Hematopoietic multipotent progenitor cell treated with erythropoietin and hydrocortisone succinate and interleukin-3 and kit ligand, for 17 days (in vitro differentiated cells): ENCODE measurements at places on chromosomes 12 and 14.

DNA sequence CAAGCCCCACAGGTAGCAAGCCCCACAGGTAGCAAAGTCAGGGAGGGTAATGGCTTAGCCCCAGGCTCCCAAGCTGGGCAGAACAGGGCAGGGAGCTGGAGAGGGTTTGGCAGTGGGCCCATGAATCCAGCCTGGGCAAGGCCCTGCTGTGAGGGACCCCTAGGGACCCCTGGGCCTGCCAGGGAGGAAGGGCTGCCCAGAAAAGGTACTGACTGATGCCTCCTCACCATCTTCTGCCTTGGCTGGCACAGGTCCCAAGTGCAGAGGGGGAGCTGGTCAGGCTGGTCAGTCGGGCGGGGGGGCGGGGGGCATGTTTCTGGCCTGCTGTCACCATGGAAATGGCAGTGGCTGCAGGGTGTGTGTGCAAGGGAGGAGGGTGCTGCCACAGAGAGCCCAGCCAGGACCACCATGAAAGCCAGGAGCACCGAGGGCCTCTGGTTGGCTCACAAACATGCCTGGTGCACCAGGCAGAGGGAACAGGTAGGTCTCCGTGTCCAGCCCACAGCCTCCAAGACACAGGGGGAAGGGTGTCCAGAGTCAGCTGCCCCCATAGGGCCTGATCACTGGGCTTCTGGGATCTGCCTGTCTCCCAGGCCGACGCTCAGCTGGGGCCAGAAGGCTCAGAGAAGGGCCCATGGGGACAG lies 1.5 kb upstream of the CRIP2 start:
- DNase-seq: no peak

DNA sequence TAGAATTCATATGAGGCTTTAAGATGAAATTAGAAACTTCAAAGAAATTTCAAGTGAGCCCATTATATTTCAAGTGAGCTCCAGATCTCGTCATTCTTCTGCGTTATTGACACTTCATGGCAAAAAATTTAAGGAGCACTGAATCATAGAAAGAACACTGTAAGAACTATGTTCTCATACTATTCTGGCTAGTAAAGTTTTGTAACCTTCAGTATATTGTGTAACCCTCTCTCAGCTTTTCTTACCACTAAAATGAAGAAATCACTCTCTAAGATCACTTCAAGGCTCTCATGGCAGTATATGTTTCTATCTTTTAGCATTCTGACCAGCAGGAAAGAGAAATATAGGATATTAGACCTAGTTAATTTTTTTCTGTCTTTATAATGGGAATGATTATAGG lies 6.3 kb downstream of the GPHN start:
- no peak for DNase-seq

DNA sequence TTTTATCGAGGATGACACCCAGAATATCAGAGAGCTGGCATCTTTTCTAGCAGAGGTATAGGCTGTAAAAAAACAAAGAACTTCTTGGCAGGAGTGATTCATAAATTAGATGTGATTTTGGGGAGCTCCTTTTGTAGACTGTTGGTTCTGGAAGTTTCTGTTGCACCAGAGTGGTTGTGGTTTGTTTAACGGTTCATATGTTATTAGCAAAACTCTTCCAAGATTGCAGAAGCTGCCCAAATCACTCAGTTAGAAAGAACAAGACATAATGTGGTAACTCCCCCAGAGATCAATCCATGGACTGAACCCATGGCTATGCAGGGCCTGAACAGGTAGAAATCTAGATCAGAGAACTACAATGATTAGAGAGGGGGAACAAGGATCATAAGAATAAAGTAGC lies 6.7 kb upstream of the RNASE10 start:
- DNase-seq: no peak

DNA sequence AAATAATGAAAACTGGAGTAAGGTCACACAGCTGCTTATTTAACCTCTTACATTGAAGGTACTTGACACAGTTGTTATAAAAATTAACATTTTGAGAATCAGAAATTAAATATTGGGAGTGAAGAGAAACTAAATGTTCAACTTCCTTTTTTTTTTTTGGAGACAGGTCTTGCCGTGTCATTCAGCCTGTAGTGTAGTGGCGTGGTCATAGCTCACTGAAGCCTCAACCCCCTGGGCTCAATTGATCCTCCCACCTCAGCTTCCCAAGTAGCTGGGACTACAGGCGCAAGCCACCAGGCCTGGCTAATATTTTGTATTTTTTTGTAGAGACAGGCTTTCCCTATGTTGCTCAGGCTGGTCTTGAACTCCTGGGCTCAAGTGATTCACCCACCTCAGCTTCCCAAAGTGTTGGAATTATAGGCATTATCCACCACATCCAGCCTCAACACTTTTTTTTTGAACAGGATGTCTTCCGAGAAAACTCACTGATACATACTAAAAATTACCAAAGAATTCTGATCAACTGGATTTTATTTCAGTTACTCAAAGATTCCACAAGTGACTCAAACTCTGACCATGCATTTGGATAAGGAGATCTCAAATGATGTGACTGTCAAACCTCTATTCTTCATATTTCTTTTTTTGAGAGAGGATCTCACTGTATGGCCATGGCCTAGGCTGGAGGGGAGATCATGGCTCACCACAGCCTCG lies 35.4 kb downstream of the SGPP1 start:
- DNase-seq: no peak

DNA sequence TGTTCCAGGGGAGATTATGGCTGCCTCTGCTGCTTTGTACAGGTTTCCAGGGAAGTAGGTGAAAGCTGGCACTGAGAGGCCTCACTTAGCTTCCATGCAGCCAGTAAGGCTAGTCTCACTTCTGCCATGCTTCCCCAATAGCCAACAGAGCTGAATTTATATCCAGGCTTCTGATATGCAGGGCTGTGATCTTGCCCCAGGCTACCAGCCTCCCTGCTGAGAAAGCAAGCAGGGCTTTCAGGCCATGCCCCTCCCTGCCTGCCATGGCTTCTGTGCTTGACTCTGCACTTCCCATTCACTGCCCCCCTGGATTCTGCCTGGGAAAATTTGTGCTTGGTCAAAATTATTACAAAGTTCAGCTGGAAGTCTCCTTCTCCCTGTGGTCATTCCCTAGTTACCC lies 302.1 kb upstream of the FBXO33 start:
- DNase-seq: no peak

- DNase-seq: no peak
Measured at GRCh38 chr14:36070031-36070719, 106.3 kb downstream of the PTCSC3 start.

- DNase-seq: no peak
Measured at GRCh38 chr14:20412411-20412810, 890 bp downstream of the TEP1 start.

- DNase-seq: no peak
Measured at GRCh38 chr12:102851246-102851645, 65.8 kb downstream of the PAH start.

- DNase-seq: no peak
Measured at GRCh38 chr14:97367278-97367677, 570.1 kb downstream of the VRK1 start.

GRCh38 chr14:99732436-99733210 lies 48.5 kb downstream of the CYP46A1 start:
- DNase-seq: no peak

- no peak for DNase-seq
Measured at GRCh38 chr14:64758025-64758521, 53.8 kb downstream of the PLEKHG3 start.

DNA sequence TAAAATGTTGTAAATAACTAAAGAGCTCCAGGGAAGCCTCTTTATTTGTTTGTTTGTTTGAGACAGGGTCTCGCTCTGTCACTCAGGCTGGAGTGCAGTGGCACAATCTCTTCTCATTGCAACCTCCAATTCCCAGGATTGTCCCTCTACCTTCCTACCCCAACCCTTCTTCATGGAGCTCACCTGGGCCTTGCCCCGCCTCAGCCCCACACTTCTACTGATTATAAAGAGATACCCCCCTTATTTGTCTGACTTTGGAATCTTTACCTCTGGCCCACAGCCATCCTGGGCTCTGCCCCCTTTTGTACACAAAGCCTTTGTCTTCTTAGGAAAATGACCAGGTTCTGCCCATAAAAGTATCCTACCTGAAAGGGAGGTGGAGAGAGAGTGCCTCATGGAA lies 9.1 kb upstream of the BLTP3B start:
- no peak for DNase-seq

GRCh38 chr12:44628180-44628579 lies 247.9 kb downstream of the NELL2 start:
- no peak for DNase-seq
